ENCODE measurements at places on chromosomes 5 and 9.

- DNase-seq, result peak; percentile 24
These were observed 116.6 kb downstream of the KLHL3 start for GRCh38 chr5:137619191-137619870.

DNA sequence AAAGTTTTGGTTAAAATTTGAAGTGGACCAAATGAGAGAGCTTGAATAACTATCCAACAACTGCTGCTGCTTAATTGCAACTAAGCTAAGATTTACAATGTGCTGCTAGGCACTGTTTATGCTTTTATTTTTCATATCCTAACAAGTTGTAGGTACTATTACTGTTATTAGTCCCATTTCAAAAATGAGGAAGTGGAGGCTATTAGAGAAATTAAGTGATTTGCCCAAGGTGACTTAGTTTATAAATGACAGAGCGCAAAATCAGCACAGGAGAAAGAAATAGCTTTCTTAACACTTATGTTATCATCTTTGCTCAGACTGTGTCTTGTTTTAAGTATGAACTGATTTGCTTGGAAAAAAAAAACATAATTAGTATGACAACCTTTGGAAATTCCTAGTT lies 23.1 kb downstream of the WDR36 start:
- DNase-seq, result no peak

DNA sequence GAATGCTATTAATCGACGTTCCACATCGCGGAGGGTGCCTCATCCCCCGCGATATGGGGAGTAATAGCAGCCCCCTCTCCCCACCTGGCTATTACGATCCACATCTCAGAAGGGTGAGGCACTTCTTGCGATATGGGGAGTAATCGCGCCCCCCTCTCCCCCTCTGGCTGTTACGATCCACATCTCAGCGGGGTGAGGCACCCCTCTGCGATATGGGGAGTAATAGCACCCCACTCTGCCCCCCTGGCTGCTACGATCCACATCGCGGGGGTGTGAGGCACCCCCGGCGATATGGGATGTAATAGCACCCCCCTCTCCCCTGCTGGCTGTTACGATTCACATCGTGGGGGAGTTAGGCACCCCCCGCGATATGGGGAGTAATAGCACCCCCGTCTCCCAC lies 128.5 kb downstream of the TMEM38B start:
- DNase-seq, result no peak

GRCh38 chr5:14134083-14134482 lies 9.1 kb upstream of the TRIO start:
- no peak for DNase-seq

DNA sequence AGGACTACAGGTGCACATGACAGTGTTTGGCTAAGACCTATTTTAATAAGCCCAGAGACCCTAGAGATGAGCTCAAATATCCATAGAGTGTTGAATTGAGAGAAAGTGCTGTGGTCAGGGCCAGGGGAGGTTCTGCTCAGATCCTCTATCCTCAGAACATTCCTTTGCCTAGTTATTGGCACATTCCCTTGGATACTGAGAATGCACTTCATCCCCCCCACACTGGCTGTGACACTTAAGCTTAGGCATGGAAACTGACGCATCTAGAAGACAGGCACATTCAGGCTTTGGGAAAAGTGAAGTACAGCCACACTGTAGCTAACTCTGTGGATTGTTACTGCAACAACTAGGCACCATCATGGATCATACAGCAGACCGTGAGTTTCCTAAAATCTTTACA lies 27.1 kb upstream of the RASGRF2 start:
- DNase-seq, result no peak

DNA sequence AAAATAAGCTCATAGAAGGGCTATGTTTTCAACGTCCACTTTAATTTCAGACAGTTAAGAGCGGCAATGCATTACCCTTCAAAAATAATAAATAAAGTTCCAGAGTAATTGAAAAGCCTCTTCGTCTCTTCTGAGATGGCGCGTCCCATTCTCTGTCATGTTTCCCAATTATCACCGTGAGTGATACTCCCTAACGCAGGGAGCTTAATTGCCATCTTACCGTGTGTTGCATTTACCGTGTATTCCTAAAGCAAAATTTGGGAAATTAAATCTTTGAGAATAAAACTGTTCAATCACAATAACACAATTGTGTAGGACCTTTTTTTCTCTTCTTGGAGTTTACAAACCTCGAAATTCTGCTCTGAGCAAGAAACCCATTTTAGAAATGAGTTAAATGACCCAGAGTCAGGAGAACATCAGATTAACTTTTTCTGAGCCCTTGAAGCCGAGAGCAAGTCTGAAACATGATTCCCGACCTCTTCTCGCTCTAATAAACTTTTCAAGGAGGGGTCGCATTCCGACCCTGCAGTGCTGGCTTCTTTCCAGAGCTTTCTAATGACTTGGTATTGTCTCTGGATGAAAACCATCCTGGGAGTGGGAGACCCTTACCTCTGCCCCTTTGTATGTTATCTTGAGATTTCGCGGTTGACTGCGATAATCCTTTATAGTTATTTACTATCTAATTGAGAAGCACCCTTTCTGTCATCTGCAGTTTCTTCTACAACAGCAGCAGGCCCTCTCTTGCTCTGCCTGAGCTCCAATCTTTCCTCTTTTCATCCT lies 251.5 kb downstream of the FSTL4 start:
- no peak for DNase-seq

DNA sequence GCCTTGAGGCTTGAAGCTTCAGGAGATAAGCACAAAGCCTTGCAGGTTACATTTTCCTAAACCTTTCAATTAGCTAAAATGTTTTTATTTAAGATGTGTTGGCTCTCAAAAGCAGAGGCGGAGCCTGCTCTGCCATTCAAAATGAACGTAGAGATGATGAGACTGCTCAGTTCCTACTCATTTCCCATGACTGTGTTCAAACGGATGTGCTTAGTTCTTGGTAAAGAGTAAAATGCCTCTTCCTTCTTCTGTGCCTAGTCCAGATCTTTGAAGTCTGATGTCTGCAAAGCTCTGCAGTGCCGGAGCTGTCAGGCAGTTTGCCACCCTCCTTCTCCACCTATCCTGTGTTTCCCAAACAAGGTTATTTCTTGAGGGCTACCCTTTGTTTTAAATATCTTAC lies 46.3 kb upstream of the ADAMTSL1 start:
- DNase-seq, result no peak

DNA sequence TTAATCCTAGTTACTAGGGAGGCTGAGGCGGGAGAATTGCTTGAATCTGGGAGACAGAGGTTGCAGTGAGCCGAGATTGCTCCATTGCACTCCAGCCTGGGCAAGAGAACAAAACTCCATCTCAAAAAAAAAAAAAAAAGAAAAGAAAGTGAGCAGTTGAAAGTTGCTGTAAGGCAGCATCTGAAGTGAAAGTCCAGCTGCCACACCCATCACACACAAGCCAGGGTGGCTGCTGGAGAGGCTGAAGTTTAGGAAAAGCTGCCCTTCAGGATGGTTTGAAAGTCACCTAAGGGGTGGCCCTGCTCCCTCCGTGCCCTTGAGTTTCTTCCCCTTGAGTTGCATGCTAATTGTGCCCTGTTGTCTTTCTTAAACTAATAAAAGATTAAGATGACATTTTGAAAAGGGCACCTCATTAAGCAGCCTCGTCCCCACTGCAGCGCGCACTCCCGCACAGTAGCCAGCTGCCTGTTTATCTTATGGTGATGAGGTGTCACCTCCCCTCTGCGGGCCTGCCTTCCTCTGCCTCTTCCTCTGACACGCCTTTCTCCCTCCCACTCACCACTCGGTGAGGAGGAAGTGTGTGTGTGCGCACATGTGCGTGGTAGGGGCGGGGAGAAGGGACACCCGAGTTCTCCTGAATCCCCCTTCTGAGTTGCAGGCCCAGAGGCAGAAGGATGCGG lies 104.2 kb upstream of the PANK3 start:
- DNase-seq, result no peak

- no peak for DNase-seq
These were observed 129.1 kb downstream of the FANCC start for GRCh38 chr9:95188459-95188858.

DNA sequence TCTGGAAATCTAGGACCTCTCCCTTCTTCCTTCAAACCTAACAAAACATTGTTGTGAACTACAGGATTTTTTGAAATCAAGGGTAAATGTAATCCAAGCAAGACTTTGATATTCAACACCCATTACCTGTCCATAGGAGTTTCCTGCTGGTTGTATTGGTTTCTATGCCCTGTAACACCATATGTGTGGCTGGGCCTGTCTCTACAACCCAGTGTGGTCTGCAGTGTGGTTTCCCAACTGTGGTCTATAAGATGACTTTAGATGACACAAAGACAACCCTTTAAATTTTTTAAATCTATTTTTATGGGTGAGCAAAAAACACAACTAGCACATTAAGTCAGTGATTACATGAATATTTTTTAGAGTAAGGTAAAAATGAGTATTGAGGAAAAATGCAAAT lies 93.1 kb downstream of the SMIM15 start:
- no peak for DNase-seq

GRCh38 chr5:8981016-8981415 lies 564.9 kb downstream of the SEMA5A start:
- DNase-seq, result no peak

DNA sequence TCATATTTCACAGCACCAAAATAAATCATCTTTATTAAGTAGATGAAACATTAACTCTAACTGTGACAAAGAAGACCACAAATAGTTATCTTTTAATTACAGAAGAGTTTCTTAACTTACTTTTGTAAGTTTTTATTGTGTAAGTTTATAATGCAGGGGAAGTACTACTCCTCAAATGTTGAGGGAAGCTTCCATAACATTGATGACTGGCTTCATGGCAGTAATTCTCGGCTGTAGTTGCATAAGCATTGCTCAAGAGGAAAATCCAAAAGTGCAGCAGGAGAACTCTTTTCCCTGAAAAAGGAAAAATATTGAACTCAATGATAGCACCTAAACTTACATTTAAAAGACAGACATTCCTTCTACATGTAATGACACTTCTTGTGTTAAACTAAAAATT lies 4.6 kb downstream of the TSLP start:
- no peak for DNase-seq

GRCh38 chr9:90843525-90843924 lies 41.9 kb downstream of the SYK start:
- DNase-seq, result no peak

- DNase-seq, result no peak
These were observed 254.5 kb downstream of the DEPDC1B start for GRCh38 chr5:60445427-60445826.

GRCh38 chr5:115321309-115321708 lies 24.9 kb upstream of the CCDC112 start:
- DNase-seq, result peak; percentile 38

GRCh38 chr5:4640795-4641194 lies 499.3 kb upstream of the ADAMTS16 start:
- DNase-seq, result no peak

DNA sequence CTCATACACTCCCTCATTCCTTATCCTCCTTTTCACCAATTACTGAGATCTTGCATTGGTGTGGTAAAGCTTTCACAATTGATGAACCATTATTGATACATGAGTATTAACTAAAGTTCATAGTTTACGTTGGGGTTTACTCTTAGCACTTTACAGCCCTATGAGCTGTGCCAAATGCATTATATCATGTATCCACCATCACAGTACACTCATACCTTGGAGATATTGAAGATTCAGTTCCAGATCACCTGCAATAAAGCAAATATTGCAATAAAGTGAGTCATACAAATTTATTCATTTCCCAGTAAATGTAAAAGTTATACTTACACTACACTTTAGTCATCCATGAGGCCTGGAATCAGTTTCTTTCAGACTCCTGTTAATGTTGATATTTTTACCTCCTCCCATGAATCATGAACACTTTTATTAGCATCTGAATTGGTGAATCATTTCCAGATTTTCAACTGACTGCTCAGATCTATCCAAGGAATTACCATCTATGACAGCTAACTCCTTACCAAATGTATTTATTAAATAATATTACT lies 546.6 kb upstream of the PTPRD start:
- no peak for DNase-seq

- peak; percentile 29 for DNase-seq
These were observed 19.4 kb downstream of the ERGIC1 start for GRCh38 chr5:172853355-172853975.

DNA sequence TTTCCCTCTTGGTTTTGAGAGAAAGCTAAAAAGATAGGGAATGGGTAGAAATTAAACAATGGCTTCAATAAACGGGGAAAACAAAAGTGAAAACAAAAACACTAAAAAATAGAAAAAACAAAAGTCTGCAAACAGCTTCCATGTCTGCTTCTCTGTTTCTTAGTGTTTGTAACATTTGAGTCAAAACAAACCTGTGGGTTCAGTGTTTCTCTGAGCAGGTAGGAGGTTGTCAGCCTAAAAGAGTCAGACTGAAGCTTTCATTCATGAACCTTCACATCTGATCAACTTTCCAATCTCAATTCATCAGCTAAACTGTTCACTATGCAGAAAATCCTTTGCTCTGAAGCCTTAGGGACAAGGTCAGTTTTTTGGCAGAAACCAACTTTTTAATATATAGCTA lies 102.5 kb upstream of the ADAMTS16 start:
- DNase-seq, result no peak

DNA sequence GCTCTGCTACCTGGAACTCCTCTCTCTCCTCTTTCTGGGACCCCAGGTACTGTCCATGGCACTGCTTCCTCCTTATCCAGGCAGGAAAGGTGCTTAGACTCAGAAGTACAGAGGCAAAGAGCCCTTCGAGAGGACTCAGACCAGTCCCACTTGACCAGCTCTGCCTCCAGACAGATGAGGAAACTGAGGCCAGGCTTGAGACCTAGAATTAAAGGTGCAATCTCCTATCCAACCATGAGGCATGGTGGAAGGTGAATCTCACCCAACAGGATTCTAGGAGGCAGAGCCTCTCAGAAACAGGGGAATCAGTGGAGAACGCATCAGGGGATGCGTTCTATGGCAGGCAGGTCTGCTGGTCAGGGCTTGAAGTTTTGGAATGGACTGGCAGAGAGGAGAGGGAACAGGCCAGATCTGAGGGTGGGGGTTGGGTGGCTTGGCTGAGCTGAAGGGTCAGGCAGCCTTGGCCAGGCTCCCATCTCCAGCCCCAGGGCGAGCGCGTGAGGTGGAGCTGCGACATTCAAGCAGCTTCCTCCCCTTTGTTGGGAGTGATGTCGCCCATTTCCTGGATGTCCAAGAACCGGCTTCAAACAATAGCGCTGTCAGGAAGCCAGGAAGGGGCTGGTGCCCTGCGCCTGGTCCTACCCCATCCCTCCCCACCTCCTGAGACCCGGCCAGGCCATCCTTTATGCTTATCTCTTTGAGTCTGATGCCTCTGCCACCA lies 26.2 kb downstream of the NDUFA8 start:
- no peak for DNase-seq

DNA sequence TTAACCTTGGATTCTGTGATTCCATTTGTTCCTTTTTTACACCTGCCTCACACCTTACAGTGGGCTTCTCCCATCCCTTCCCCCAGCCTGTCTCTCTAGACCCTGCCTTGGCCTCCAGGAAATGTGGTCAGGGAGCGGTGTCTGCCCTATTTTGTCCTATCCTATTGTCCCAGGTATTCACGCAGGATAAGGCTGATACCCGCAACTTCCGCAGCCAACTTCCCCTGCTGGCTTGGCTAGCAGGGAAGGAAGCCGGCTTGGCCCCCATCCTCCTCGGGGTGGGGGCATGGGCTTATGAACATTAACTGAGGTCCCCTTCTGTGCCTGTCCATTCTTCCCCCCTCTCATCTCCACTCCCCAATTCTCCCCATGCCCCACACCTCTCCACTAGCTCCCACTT lies 3.5 kb downstream of the CSF1R start:
- DNase-seq, result no peak

Measured in RCC 7860 (cell line).